ENCODE measurements at places on chromosomes 3 and 15. TPM values are rescaled to one million over a fixed set of nuclear protein-coding genes. Genes with fewer than 3 reads are reported as not detected.

GRCh38 chr3:185134509-185134908, 18.4 kb downstream of the C3orf70 start:
- no peak for DNase-seq

GRCh38 chr3:185713015-185713414, 111.8 kb downstream of the IGF2BP2 start:
- DNase-seq: no peak

- peak; percentile 24 for DNase-seq
Observed at GRCh38 chr15:86317384-86317740, 237.7 kb downstream of the AGBL1 start.

DNA sequence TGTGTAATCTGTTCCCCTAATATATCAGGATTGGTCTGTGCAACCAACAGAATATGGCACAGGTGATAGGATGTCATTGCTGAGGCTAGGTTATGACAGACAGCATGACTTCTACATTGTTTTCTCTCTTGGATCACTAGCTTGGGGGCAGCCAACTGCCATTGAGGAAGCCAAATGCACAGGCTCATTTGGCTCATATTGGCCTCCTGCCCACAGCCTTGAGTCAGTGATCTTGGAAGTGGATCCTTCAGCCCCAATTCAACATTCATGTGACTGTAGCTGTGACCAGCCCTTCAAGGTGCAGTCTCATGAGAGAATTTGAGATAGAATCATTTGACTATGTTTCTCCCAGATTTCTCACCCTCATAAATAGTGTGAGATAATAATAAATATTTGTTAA, 675.6 kb downstream of the GRM7 start:
- DNase-seq: no peak

DNA sequence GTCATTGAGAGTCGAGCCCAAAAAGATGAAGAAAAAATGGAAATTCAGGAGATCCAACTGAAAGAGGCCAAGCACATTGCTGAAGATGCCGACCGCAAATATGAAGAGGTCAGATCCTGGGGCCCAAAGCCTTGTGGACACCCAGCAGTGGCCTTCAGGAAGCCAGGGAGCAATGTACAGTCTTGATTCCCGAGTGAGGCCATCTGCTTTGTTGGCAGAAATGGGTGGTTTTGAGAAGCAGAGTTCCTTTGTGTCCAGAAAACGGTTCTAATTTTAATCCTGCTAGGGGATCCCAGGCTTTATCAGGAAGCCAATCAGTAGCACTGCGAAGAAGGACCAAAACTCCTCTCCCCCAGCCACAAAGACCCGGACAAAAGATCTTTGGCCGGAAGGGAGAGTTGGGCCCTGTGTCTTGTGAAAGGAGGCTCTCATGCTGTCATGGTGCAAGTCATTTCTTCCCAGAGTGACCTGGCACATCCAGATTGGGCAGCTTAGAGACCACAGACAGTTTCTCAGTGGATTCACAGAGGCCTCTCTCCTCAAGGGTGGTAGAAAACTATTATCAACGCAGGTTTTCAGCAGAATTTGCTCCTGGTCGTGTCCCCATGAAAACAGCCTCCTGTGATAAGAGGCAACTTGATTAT, 17.1 kb downstream of the TPM1 start:
- DNase-seq: no peak

GRCh38 chr3:18483226-18483625, 58.1 kb upstream of the SATB1 start:
- no peak for DNase-seq

DNA sequence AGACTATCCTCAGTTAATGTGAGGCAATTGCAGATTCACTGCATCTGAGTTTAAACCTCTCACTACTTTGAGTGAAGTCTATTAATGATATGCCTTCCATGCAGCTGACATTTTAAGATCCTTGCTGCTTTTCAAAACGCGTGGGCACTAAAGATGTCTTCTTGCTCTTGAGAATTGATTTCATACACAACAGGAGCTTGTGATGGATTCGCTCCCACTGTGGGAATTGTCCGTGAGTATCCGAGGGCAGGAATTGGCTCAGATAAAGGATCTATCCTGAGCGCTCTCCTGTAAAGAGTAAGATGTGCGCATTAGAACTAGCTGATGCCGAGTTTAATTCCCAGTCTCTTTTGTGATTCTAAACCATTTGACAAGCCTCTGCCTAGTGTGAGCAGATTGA, 167.9 kb downstream of the ROBO2 start:
- DNase-seq: no peak

DNA sequence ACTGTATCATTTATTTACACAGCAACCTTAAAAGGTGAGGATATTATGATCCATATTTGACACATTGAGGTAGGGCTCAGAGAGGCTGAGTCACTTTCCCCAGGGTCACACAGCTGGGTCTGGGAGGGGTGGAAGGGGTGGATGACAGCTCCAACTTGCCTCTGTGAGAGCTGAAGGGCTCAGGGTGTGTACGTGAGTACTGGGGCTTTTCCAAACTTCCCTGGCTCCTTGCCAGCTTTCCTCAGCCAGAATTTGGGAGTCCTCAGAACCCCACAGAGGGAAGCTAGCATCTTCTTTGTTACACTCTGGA, 58.3 kb upstream of the SLC6A11 start:
- DNase-seq: no peak

The OR5K2 gene
- not detected for total RNA-seq

- DNase-seq: no peak
Observed at GRCh38 chr3:172298247-172298646, 150.0 kb downstream of the GHSR start.

The ITGB5 gene
- total RNA-seq: 205 TPM

DNA sequence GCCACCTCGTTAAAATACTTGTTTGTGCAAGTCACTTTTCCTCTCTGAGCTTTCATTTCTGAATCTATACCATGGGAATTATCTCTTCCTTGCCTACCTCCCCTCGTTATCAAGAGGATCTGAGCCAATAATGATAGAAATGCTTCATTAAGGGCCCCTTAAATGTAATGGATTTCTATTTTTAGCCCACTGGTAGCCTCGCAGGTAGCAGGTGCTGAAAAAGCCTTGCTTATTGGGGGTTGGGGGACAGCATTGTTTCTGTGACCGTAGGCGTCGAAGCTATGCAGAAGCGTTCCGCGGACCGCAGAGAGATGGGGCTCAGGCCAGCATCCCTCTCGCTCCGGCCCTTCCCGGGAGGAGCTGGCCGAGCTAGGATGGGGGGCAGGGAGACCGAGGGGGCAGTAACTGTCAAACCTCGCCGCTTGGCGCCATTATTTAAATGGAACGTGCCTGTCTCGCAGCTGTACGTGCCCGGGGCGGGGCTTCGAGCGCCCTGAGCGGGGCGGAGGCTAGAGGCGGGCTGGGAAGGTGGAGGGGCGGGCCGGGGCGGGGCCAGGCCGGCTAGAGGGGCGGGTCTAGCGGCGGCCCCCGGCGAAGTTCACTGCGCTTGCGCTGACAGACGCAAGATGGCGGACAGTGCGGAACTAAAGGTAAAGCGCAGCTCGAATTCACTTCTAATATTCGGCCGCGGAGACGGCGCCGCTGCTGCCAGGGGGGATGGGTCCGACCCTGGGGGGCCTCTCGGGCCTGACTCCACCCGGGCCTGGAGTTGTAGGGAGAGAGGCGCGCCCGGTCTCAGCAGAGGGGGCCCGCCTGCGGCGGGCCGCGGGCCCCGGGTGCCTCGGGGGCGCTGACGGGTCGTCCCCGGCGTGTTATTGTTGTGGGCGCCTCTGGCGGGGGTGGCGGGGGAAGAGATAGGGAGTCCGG, at the start of gene PIAS1:
Gene PIAS1 (plus strand): TSS at position 615 of the 927 bp plus-strand sequence. CDS start 12 bp downstream, at position 627.
- DNase-seq: peak; percentile 95

The CTXN2 gene
- total RNA-seq: not detected

The CFAP161 gene
- total RNA-seq: not detected

DNA sequence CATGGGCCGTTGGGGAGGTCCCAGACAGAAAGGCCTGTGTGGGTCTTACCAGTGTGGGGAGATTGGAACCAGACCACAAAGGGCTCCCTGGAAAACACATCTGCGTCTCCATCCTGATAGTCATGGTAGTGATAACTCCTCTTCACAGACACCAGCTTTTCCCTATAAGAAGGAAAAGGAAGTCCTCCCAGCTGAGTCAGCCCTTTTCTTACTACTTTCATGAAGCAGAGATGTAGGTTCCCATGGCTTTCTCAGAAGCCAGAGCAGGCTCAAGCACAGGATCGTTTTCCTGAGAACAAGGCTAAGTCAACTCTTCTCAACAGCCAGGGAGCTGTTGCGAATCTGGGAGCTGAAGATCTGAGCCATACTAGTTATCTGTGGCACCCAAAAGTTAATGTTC, 6.1 kb downstream of the DNASE1L3 start:
- no peak for DNase-seq

GRCh38 chr3:100813828-100814227, 104.5 kb downstream of the TFG start:
- DNase-seq: no peak

- no peak for DNase-seq
Observed at GRCh38 chr3:107973961-107974360, 116.9 kb downstream of the CD47 start.

GRCh38 chr3:64674591-64675076, 13.2 kb downstream of the ADAMTS9 start:
- DNase-seq: no peak

- DNase-seq: no peak
Observed at GRCh38 chr3:194485468-194485880, 1.3 kb downstream of the ATP13A3 start.

DNA sequence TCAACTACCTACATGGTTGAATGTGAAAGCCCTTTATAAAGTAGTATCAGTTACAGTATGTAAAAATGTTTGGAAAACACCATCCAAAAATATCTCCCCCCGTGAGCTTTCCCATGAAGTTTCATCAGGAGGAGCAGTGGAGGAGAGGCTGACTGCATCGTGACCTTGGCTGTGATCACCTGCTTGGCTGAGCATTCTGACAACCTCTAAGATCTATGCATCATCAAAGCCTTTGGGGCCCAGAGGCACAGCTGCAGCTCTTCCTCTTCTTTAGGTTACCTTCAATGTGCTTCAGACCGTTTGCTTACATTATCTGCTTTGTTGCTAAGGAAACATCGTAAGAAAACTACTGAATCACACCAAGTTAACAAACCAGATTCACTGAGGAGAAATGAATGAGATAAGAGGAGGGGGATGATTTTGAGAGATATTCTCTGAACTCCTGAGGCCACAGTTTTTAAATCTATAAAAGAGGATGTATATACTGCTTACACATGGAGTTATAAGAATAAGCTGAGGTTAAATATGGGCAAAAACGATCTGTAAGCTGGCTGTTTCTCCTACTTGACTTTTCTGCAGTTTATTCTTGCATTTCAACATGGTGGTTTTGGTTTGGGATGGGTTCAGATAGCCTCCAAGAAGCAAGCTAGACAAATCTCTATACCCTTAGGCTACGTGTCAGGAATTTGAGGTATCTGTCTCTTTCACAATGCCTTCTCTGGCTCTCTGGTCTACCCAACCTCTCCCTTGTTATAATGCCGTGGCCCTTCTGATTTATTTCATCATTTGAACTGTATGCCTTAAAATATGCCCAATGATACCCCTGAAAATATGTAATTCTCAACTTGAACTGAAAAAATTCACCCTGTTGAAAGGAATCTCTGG, 4.0 kb downstream of the GCSAM start:
- DNase-seq: peak; percentile 75

DNA sequence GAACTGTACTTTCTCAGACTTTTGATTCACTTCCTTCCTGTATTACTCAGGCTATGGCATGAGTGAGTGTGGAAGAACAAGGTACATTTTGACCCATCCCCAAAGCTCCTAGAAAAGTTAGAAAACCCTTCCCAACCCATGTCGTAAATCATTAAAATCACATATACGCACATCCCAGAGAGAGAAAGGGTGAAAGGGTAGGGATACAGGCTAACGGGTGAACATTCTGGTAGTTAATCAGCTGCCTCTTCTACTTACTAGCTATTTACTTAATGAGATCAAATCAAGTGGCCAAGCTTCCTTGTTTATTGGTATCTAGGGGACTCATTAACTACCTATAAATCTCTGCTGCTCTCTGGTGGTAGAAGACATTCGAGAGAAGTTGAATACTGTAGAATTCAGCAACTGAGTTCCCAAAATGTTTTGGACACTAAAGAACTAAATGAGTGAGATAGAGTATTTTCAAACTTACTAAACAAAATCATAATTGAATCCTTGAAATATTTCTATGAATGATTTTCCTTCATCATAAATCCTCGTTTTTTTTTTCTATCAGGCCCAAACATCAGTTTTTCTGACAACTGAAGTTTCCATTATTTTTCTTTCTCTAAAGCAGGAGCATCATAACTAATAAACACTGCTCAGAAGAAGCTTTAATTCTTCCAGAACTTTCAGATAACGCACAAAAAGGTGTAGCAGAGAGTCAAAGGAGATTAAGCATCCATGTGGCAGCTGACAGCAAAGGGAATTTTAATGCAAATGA, 124.2 kb downstream of the IMPG2 start:
- peak; percentile 77 for DNase-seq

DNA sequence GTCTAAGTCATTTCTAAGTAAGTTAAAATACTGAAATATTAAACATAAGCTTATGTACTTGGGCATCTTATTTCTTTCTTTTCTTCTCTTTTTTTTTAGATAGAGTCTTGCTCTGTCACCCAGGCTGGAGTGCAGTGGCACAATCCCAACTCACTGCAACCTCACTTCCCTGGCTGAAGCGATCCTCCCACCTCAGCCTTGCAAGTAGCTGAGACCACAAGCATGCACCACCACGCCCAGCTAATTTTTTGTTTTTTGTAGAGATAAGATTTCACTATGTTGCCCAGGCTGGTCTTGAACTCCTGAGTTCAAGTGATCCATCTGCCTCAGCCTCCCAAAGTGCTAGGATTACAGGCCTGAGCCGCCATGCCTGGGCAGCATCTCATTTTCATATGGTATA, 16.0 kb upstream of the ZNF710 start:
- no peak for DNase-seq

The SAMD7 gene
- not detected for total RNA-seq

DNA sequence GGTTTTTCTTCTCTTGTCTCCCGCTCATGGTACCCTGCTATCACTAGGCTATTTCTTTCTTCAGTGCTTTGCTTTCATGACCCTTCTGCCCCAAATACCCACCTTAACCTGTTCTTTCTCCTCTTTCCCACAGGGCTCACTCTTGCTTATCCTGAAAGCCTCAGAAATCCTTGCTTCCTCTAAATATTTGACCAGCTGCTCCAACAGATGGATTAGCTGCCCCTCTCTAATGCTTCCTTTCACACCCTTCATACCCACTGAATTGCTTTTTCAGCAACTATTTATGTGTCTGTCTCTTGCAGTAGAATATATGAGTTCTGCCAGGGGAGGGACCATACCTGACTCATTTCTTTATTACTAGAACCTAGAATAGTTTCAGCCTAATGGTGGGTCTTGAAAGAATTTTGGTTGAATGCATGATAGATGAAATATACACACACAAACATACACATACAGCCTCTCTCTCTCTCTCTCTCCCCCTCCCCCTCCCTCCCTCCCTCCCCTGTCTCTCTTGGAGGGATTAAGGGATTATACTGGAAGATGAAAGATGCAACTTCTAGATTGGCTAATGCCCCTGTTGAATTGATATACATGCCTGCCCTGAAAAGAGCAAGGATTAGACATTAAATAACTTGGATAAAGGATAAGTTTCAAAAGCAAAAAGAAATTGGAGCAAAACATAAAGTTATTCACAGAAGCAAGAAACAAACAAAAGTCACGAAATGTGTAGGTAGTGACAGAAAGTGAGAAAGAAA, 95.0 kb upstream of the GADL1 start:
- DNase-seq: no peak

GRCh38 chr15:36936613-36937012, 163.7 kb downstream of the MEIS2 start:
- no peak for DNase-seq

The NR1D2 gene
- total RNA-seq: 35.1 TPM
